ENCODE measurements at places on chromosomes 1 and 21.

DNA sequence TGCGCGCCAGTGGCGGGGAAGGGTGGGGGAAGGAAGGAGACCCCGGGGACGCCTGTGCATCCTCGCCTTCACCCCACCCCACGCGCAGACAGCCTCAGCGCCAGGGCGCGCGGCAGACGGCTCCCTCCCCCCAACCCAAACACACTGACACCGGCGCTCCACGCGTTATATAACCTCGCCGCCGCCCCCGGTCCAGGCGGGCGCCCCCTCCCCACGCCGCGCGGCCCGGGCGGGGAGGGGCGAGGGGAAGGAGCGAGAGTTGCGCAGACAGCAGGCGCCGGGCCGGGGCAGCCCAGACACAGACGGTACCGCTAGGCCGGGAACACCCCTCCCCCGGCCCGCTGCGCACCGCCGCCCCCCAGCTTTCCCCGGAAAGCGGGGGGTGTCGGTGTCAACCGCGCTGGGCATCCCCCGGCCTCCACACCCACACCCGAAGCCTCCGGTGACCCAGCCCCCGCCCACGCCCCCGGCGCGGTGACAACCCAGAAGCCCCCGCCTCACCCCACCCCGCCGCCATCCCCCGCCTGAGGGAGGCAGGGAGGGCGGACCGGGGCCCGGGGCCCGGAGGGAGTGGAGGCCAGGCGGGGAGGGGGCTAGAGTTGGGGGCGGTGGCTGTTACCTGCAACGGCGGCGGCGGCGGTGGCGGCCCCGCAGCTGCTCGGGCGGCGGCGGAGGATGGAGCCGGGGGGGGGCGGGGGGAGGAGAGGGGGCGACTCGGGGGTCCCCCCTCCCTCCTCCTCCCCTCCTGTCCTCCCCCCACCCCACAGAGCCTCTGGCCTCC lies 432 bp downstream of the AKT3 start:
- DNase-seq, result peak; percentile 3

GRCh38 chr1:77271852-77272580 lies 9.8 kb upstream of the AK5 start:
- DNase-seq, result no peak

DNA sequence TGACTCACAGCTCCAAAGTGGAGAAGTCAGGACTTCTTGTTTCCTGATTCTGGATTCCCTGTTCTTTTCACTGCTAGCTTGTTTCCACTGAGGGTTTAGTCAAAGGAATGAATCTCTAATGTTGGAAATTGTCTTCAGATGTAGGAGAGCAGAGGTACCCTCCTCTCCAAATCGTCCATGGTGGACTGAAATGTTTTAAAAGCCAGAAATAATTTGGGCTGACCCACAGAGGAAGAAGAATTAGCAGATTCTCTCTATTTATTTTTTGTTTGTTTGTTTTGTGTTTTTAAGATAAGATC lies 30.4 kb downstream of the GPA33 start:
- DNase-seq, result no peak

DNA sequence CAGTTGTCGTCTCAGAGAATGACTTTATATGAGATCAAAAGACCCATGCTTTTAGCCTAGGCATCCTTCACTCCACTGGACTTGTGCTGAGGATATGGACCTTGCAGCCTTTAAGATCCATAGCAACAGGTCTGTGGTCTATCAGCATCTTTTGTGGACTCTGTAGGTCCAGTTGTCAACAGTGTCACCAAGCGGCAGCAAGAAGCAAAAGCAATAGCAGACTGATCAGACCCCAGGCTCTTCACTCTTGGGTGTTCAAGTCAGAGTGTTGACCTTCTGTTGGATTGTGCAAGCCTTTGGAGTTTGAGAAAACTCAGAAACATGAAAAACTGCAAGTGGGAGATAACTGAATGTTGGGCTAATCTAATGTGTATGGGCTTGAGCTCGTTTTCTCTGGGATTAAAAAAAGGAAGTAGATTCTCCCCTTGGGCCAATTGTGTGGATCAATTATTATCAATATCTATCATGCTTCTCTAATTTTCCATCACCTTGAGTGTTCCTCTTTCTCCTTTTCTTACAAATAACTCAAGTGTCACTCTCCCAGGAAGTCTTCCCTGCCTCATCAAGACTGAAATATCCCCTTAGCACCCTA lies 144.2 kb downstream of the LYPLAL1 start:
- DNase-seq, result peak; percentile 2

GRCh38 chr1:36553591-36554322 lies 71.0 kb upstream of the CSF3R start:
- DNase-seq, result peak; percentile 33

DNA sequence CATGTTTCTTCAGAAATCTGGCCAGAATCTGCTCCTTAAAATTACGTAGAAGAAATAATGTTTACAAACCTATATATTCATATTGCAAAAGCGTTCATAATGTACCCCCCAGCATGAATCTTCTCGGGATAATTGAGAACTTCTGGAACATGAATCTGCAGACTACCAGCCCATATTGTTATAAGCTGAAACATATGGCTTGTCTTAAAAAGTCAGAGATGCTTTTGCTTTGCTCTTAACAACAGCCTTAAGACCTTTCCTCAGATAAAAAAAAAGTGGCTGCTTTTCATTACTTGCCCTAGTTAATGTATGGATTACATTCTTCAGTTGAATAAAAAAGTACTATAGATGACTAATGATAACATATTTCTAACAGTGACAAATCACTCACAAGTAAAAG lies 15.0 kb upstream of the ZZZ3 start:
- no peak for DNase-seq

- no peak for DNase-seq
Measured at GRCh38 chr1:70819231-70819630, 228.4 kb downstream of the PTGER3 start.

GRCh38 chr1:195594773-195595172 lies 1013.5 kb downstream of the KCNT2 start:
- no peak for DNase-seq

DNA sequence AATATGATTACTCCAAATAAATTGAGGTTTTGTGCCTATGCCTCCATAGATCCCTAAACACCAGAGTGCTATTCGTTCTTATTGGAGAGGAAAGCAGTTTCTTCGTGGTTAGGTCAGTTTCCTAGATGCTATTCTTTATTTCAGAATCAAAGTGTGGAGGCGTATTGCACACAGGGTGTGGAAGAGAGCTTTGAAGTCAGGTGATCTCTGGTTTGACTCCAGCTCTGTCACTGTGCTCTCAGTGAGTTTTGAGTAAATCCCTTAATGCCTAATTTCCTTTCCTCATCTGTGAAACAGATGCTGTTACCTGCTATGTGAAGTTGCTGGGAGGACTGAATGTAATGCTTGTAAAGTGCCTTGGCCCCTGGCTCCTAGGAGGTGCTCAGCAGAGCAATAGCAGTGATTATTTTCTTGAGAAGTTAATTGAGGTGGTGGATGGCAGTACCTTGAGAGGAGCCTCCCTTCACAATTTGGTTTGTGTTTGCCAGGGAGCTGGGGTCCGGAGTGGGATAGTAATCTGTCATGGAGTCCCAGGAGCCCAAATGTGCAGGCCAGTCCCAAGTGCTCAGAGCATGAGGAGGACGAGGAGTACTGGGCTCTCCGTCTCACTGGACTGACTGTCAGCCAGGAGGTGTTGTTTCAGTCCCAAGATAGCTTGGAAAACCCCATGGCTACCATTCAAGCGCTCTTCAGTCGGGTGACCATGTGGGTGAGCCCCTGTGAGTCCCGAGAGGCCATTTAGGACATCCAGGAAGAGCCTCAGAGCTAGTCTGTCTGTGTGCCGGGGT lies 14.9 kb downstream of the NTPCR start:
- no peak for DNase-seq

- no peak for DNase-seq
Measured at GRCh38 chr1:102879439-102879993, 228.8 kb downstream of the COL11A1 start.

- DNase-seq, result peak; percentile 62
Measured at GRCh38 chr21:33434770-33435360, 31.7 kb downstream of the IFNGR2 start.

DNA sequence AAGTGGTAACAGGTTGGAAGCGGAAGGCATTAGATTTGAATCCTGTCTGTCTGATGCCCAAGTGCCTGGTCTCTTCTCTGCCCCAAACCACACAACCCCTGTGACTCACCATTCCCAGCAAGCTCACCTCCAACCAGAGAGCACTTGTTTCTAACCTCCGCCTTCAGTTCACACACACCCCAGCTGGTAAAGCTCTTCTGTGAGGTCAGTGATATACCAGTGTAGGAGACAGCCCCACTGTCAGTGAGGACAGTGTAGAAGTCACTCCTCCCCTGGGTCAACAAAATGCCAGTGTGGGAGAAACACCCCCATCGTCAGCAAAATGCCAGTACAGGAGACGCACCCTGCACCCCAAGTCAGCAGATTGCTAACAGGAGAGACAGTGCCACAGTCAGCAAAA lies 2.6 kb downstream of the RIMS3 start:
- no peak for DNase-seq

GRCh38 chr1:67144696-67145095 lies 9.9 kb upstream of the C1orf141 start:
- DNase-seq, result no peak

DNA sequence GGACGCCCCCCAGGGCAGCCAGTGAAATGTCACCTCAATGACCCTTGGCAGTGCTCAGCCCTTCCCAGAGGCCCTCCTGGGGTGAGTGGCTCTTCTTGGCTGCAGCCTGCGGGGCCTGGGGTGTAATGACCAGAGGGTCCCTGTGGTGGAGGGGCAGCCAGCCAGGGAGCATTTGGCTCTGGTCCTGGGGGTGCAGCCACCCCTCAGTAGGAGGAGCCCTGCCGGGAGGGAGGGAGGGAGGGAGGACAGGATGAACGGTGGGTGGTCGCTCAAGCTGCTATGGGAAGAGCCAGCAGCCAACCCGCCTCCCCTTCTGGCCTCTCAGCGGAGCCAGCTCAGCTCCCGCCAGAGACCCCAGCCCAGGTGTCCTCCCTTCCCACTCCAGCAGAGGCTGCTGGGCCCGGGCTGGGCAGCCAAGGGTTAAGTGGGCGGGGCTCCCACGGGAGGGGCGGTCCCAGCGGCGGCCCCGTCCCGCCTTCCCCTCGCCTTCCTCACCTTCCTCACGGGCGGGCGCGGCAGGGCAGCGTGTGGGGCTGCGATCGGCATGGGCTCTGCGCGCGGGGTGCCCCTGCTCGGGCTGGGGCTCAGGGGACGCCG lies 9.0 kb upstream of the PLCH2 start:
- DNase-seq, result no peak

GRCh38 chr1:29669912-29670311 lies 433.6 kb downstream of the PTPRU start:
- no peak for DNase-seq

GRCh38 chr1:195723796-195724194 lies 884.4 kb downstream of the KCNT2 start:
- no peak for DNase-seq

GRCh38 chr1:2984399-2985061 lies 36.7 kb upstream of the ACTRT2 start:
- DNase-seq, result no peak

DNA sequence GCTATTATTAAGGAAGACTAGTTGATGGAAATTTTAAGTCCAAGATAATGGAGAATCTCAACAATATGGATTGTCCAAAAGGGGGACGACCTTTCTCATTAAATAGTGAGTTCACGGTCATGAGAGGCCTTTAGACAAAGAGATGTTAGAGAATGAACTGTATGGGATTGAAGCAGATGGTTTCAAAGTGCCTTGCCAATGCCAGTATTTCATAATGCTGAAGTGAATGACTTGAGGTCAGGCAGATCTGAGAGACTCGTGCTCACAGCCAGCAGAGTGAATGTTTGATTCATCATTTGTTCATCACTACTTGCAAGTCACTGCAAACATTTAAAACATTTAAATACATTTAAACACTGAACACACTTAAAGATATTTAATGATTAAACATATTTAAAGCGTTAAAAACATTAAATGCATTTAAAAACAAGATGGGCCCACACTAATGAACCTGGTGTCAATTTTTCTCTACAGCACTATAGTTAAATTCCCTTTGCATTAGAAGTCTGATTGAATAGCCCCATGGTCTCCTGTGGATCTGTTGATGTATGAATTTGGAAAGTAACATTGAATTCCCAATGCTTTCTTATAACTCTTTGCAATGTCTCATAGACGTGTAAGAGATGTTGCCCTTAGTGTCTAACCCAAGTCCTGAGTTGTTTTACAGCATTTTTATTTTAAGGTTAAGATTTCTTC lies 80.7 kb downstream of the TGFB2 start:
- DNase-seq, result no peak

DNA sequence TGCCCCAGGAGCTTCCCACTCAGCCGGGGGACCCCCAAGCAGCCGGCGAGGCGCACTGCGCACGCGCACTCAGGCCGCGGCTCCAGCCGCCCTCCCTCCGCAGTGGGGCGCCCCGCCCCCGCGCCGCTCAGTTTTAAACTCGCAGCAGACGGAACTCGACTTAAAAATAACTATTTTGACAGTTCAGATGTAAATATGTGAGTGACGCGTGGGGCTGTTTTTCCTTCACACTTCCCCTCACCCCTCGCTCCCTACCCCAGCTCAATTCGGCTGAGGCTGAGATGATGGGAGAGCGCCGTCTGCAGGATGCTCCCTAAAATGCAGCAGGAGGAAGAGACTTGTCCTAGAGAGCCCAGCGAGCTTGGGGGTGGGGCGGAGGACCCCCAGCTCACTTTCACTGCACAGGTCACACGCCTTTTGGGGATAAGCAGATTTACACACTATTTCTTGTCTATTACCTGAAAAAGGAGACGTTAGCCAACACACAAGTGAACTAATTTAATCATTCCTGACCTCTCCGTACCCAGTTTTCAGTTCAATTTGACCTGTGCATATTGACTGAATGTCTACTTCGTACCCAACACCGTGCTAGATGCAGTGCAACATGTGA lies 8.9 kb upstream of the LEMD1 start:
- DNase-seq, result no peak

- DNase-seq, result no peak
Measured at GRCh38 chr1:27993241-27993640, 33.5 kb downstream of the XKR8 start.

GRCh38 chr1:94438692-94439276 lies 20.6 kb downstream of the ABCD3 start:
- DNase-seq, result no peak

- no peak for DNase-seq
Measured at GRCh38 chr1:27393641-27394281, 1.3 kb downstream of the GPR3 start.

DNA sequence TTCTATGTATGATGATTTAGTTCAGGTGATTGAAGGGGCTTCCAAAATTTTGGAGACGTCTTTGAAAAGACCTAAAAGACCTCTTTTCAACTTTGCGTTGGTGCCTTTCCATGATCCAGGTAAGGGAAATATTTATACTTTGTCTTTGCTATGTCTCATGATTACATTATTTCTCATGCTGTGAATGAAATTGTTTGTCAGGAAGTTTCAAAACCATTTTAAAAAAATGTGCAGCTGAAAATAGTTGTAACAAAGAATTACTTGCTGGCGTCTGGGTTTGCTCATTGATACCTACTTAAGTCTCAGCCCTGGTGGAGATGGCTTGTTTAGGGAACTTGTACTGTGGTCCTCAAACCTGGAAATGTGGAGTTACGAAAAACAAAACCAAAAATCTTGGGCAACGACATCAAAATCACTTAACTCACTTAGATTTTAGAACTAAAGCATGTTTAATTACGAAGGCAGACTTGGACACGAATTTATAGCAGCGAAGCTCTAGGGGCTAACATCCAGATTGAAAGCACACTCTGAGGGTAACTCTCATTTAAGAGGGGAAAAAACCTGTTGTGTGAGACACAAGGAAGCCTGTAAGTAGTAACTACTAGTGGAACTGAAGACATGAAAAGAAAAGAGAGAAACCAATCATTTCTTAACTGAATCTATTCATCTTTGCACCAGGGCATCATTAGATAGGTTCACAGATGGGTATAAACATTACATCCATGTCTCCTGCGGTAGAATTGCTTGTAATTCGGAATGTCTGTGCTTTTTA lies 924 bp downstream of the HMCN1 start:
- no peak for DNase-seq
